ENCODE measurements at places on chromosomes 2 and 18.

GRCh38 chr2:164511738-164512137, 109.5 kb downstream of the GRB14 start:
- no peak for DNase-seq

GRCh38 chr2:217990791-217991465, 11.9 kb downstream of the TNS1 start:
- DNase-seq, result no peak

- DNase-seq, result no peak
Measured at GRCh38 chr18:48698707-48699106, 159.9 kb downstream of the CTIF start.

DNA sequence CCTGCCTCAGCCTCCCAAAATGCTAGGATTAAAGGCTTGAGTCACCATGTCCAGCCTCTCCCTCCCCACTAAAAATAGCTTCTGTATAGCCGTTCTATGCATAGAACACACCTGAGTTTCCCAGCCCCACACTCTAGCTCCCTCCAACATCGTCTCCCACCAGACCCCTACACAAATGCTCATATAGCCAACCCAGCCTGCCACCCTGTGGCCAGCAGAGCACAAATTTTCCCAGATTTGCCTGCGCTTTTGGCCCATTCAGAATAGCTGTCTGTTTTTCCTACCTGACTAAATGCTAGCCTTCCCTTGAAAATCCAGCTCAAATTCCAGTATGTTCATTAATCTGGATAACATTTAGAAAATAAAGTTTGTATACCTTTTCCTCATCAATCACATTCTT, 22.8 kb downstream of the TRABD2A start:
- DNase-seq, result no peak

GRCh38 chr2:15890936-15891905, 49.1 kb upstream of the MYCN start:
- no peak for DNase-seq
